Neural cell (in vitro differentiated cells): ENCODE measurements at places on chromosomes 7 and 10. TPM values are rescaled to one million over a fixed set of nuclear protein-coding genes. Genes with fewer than 3 reads are reported as not detected.

Gene PPP1R17
- 7.7 and 8.8 TPM in 2 replicates for polyA plus RNA-seq

Gene NANOS1
- 26.0 and 29.1 TPM in 2 replicates for polyA plus RNA-seq

Gene AOAH
- 0.76 and 4.3 TPM in 2 replicates for polyA plus RNA-seq

Gene FAM25A
- not detected in 2 replicates for polyA plus RNA-seq

Gene GARIN1A
- polyA plus RNA-seq = 1.7 and 2.8 TPM in 2 replicates

Gene WDFY4
- not detected in 2 replicates for polyA plus RNA-seq

Gene DEPP1
- polyA plus RNA-seq = 4.3 and 5.2 TPM in 2 replicates

Gene AKR1C4
- not detected in 2 replicates for polyA plus RNA-seq

Gene ASB10
- polyA plus RNA-seq = not detected in 2 replicates

Gene STX1A
- 123 and 144 TPM in 2 replicates for polyA plus RNA-seq

Gene WNT8B
- polyA plus RNA-seq = 0.37 TPM in 1 of 2 replicates, not detected in the other

Gene RNF133
- polyA plus RNA-seq = not detected in 2 replicates

Gene TBX20
- not detected in 2 replicates for polyA plus RNA-seq

Gene HHEX
- polyA plus RNA-seq = not detected in 2 replicates

Gene UTF1
- polyA plus RNA-seq = not detected in 2 replicates

Gene GIMAP7
- not detected in 2 replicates for polyA plus RNA-seq

Gene SEPHS1
- 61.0 and 76.3 TPM in 2 replicates for polyA plus RNA-seq

Gene MYL10
- polyA plus RNA-seq = not detected in 2 replicates

Gene STEAP2
- polyA plus RNA-seq = 4.6 and 5.9 TPM in 2 replicates

Gene CCDC71L
- 37.2 and 38.3 TPM in 2 replicates for polyA plus RNA-seq

Gene HABP2
- polyA plus RNA-seq = not detected in 2 replicates

Gene KIF11
- 0.32 and 0.47 TPM in 2 replicates for polyA plus RNA-seq

Gene ABCC2
- polyA plus RNA-seq = 2.0 and 3.4 TPM in 2 replicates

Gene PRLHR
- 0.20 TPM in 1 of 2 replicates, not detected in the other for polyA plus RNA-seq

Gene TAS2R38
- polyA plus RNA-seq = not detected in 2 replicates

Gene KLF14
- polyA plus RNA-seq = 0.48 TPM in 1 of 2 replicates, not detected in the other

Gene SLC26A5
- polyA plus RNA-seq = not detected in 2 replicates

Gene GRID2IP
- polyA plus RNA-seq = 0.32 TPM in 1 of 2 replicates, not detected in the other

Gene PDCD11
- 15.3 and 15.8 TPM in 2 replicates for polyA plus RNA-seq

Gene JMJD1C
- 99.0 and 108 TPM in 2 replicates for polyA plus RNA-seq

Gene ETV1
- 1.3 and 1.5 TPM in 2 replicates for polyA plus RNA-seq

Gene TUBAL3
- not detected in 2 replicates for polyA plus RNA-seq

Gene TSPAN15
- polyA plus RNA-seq = 1.2 and 3.2 TPM in 2 replicates

Gene CUEDC2
- 169 and 194 TPM in 2 replicates for polyA plus RNA-seq

Gene MRLN
- not detected in 2 replicates for polyA plus RNA-seq

Gene GHRHR
- polyA plus RNA-seq = not detected in 2 replicates

Gene DLG5
- polyA plus RNA-seq = 72.9 and 84.0 TPM in 2 replicates

Gene CYP2C8
- 5.1 TPM in 2 replicates for polyA plus RNA-seq

Gene CPN1
- polyA plus RNA-seq = not detected in 2 replicates

Gene NKX2-3
- not detected in 2 replicates for polyA plus RNA-seq

Gene FANK1
- 3.1 and 3.8 TPM in 2 replicates for polyA plus RNA-seq

Gene FAM241B
- polyA plus RNA-seq = 135 TPM in 2 replicates

Gene SPDYE9
- 0.48 and 0.87 TPM in 2 replicates for polyA plus RNA-seq

Gene FAM25G
- not detected in 2 replicates for polyA plus RNA-seq

Gene GIMAP1
- not detected in 2 replicates for polyA plus RNA-seq

Gene OPN1SW
- 1.2 and 1.9 TPM in 2 replicates for polyA plus RNA-seq

Gene SCD
- 82.9 and 85.0 TPM in 2 replicates for polyA plus RNA-seq

Gene UNC5B
- 1.8 and 2.0 TPM in 2 replicates for polyA plus RNA-seq

Gene TSPAN12
- 2.2 and 3.5 TPM in 2 replicates for polyA plus RNA-seq

Gene FFAR4
- not detected in 2 replicates for polyA plus RNA-seq

Gene FGL2
- 0.10 and 0.22 TPM in 2 replicates for polyA plus RNA-seq

Gene LRRC72
- not detected in 2 replicates for polyA plus RNA-seq

Gene KIAA1549
- 14.1 and 14.8 TPM in 2 replicates for polyA plus RNA-seq

Gene ALOX5
- not detected in 2 replicates for polyA plus RNA-seq

Gene TUBB8
- 0.46 and 0.69 TPM in 2 replicates for polyA plus RNA-seq
